ENCODE measurements at places on chromosomes 2 and 18.

GRCh38 chr18:78208461-78208860, 771.2 kb upstream of the SALL3 start:
- no peak for DNase-seq

- no peak for DNase-seq
Measured at GRCh38 chr18:31483396-31483795, 14.6 kb upstream of the DSG2 start.

DNA sequence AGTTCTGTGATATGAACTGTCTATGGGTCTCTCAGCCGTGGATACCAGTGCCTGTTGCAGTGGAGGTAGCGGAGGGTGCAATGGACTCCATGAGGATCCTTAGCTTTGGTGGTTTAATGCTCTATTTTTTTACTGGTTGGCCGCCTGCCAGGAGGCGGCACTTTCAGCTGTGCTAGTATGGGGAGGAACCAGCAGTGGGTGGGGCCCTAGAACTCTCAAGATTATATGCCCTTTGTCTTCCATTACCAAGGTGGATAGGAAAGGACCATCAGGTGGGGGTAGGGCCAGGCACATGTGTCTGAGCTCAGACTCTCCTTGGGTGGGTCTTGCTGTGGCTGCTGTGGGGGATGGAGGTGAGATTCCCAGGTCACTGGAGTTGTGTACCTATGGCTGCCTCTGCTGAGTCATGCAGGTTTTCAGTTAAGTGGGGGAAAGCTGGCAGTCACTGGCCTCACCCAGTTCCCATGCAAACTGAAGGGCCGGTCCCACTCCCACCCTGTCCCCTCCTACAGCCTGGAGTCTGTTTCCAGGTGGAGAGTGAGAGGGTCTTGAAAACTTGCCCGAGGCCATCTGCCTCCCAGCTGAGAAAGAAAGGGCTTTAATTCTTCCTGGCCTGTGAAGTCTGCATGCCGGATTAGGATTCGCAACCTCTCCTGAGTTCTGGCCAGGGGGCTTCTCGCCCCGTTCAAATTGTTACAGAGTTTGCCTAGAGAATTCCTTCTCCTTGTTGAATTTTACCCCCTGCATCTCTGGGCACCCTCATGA, 14.5 kb downstream of the KCNS3 start:
- DNase-seq = no peak

GRCh38 chr2:228801451-228801850, 469.6 kb downstream of the PID1 start:
- DNase-seq = no peak

DNA sequence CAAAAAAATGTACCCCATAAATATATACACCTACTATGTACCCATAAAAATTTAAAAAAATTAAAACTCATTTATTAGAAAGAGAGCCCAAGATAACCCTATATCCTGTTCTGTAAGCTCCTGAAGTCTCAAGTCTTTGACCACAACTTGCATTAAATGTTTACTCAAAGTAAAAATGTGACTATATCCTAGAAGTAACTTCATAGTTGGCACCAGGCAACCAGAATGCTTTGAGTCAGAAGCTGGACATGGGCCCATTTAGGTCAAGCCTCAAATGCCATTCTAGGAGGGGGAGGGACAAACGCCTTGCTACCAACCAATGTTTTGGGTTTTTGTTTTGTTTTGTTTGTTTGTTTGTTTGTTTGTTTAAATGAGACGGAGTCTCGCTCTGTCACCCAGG, 9.3 kb upstream of the TBC1D8 start:
- no peak for DNase-seq

DNA sequence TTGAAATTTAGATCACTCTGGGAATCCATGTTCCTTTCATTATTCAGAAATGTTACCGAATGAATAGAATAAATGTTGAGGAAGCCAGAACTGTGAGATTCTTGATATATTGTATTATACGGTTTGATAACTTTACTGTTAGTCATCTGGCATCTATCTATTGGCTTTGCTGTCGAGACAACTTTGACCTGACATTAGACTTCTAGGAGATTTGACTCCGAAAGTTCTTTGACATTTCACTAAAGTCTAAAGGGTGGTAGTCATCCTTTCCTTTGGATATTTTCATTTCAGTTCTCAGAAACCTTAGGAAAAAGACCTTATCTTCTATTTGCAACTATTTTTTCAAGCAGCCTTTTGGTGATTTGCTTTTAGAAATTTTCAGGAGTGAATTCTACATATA, 1.9 kb downstream of the BMPR2 start:
- no peak for DNase-seq

- DNase-seq = no peak
Measured at GRCh38 chr2:98727369-98728087, 3.4 kb downstream of the MGAT4A start.

DNA sequence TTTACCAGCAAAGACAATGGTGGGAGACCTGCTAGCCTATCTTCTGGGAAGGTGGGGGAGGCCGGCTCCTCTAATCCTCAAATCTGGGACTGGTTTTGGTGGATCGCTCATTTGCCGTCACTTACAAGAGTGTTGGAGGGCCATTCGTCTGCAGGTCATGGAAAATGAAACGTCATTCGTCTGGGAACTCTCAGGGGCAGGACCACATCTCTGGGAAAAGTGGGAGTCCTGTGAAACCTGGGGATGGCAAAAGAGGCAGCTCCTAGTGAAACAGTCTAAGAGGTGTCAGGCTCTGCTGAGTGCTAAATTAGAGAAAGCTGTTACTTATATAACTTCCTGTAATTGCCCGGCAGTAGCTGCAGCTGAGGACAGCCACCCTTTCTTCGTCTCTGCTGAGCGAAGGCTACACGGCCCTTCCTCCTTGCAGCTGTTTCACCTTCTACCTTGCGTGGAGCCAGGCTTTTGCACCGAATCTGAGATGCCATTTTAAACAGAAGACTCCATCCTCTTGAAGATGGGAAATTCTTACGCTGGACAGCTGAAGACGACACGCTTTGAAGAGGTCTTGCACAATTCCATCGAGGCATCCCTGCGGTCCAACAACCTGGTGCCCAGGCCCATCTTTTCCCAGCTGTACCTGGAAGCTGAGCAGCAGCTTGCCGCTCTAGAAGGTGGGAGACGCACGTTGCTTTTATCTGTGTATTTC, 22.4 kb downstream of the GREB1 start:
- no peak for DNase-seq

GRCh38 chr2:240458044-240458899, 22.8 kb downstream of the GPC1 start:
- DNase-seq = no peak

DNA sequence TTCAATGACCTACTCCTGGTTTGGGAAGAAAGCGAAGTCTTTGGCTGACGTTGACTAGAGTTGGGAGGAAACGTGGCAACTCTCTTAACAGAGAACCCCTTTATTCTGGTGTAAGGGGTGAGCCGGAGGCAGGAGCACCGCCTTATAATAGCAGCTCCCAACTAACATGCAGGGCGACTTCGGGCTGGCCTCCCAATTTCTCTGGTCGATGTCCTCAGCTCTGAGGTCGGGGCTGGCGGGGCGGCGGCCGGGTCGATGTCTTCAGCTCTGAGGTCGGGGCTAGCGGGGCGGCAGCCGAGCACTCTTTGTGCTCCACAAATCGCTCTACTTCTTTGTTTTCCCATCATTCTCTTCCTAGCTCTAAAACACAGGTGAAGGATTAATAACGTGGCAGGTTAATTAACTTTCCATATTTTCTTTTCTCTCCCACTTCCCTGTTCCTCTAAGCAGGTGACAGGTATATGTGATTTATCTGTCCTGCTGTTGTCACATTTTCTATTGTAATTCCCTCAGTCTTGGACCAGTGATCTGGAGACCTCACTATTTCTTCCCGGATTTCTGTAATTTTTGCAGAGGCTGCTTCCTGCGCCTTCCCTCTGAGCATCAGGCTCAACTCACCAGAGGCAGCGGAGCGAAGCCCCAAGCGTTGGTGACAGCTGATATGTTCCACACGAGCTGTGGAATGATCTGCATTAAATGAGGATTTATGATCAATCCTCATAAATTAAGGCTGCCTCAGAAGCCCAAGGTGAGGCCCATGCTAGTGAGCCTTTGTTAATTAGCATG, 64.3 kb downstream of the ACKR3 start:
- DNase-seq = no peak

- no peak for DNase-seq
Measured at GRCh38 chr2:145860083-145860482, 1340.2 kb upstream of the ZEB2 start.

DNA sequence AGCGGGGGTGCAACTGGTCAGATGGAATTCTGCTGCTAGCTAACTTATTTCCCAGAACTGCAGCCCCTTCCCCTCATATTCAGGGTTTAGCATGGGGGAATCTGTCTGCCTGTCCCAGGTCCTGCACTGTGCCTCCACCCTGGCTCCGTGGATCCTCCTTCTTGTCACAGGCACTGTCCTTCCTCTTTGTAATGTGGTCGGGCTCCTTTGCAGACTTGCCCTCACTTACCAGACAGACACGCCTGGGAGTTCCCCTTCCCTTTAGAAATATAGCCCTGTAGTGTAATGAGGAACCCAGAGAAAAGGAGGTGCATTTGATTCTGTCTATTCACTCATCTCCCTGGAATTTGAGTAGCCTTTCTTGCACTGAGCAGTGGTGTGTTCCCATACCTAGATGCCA, 108.7 kb downstream of the TRIM43 start:
- DNase-seq = no peak

GRCh38 chr2:40488927-40489677, 37.2 kb upstream of the SLC8A1 start:
- no peak for DNase-seq

DNA sequence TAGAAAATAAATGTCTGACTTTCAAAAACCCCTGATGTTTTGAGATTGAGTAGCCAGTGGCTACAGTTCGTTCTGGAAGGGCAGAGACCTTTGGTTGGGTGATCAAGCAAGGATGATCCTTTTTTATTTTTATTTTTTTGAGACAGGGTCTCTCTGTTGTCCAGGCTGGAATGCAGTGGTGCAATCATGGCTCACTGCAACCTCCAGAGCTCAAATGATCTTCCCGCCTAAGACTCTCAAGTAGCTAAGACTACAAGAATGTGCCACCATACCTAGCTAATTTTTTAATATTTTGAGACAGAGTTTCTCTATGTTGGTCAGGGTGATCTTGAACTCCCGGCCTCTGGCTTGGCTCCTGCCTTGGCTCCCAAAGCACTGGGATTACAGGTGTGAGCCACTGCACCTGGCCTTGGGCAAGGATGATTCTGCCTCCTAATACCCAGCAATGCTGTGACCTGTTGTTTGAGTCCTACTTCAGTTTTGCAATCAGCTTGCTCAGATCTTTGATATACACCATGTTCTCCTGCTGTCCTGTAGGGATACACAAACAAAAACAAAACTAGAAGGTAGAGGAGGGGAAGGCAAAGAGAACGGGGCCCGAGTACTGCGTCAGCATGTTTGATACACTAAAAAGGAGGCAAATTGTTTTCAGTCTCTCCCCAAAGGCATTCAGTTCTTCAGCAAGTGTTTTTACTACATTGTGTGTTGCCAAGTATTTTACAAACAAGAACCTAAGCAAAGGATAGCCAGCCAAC, 59.2 kb upstream of the LYPD6B start:
- no peak for DNase-seq

- DNase-seq = no peak
Measured at GRCh38 chr18:25164848-25165811, 186.8 kb downstream of the ZNF521 start.

GRCh38 chr2:16170675-16171424, 230.5 kb downstream of the MYCN start:
- no peak for DNase-seq

GRCh38 chr2:240858321-240858720, 10.3 kb upstream of the AGXT start:
- no peak for DNase-seq
